ENCODE measurements at places on chromosomes 16 and 17. TPM values are rescaled to one million over a fixed set of nuclear protein-coding genes. Genes with fewer than 3 reads are reported as not detected.

The UMOD gene
- not detected for total RNA-seq

The TNK1 gene
- 37.1 TPM for total RNA-seq

The SCARF1 gene
- total RNA-seq: 7.2 TPM

The ZNF598 gene
- total RNA-seq: 18.0 TPM

The SP2 gene
- 22.8 TPM for total RNA-seq

The PIGQ gene
- total RNA-seq: 14.3 TPM

The DPEP2 gene
- not detected for total RNA-seq

The CD300LB gene
- not detected for total RNA-seq

The TTYH2 gene
- total RNA-seq: 5.1 TPM

The CMTM3 gene
- total RNA-seq: 10.3 TPM

The CD7 gene
- not detected for total RNA-seq

The RPA1 gene
- total RNA-seq: 17.1 TPM

The SLC16A13 gene
- not detected for total RNA-seq

The ASGR2 gene
- total RNA-seq: not detected

The ITGAL gene
- total RNA-seq: 5.8 TPM

The CBFB gene
- 46.2 TPM for total RNA-seq

The FBXO39 gene
- not detected for total RNA-seq

The NAGLU gene
- total RNA-seq: 11.7 TPM

The GSG1L2 gene
- total RNA-seq: not detected

The CSH2 gene
- not detected for total RNA-seq

The SLC52A1 gene
- not detected for total RNA-seq

The EVPL gene
- 1.2 TPM for total RNA-seq

The ITGAD gene
- total RNA-seq: not detected

The CIAO3 gene
- total RNA-seq: 61.7 TPM

The KRT32 gene
- total RNA-seq: not detected

The MEOX1 gene
- not detected for total RNA-seq

The MED31 gene
- total RNA-seq: not detected

The ADAP2 gene
- 8.0 TPM for total RNA-seq

The ACSM2A gene
- not detected for total RNA-seq

The MT2A gene
- 38.8 TPM for total RNA-seq

The OR2C1 gene
- not detected for total RNA-seq

The TEX14 gene
- not detected for total RNA-seq

The GP1BA gene
- not detected for total RNA-seq

The NPTX1 gene
- 5.8 TPM for total RNA-seq

The TP53TG3B gene
- total RNA-seq: not detected

The KARS1 gene
- 97.4 TPM for total RNA-seq

The C16orf46 gene
- total RNA-seq: not detected

The SERPINF2 gene
- total RNA-seq: 0.87 TPM

The SDK2 gene
- 9.6 TPM for total RNA-seq

The SLC16A11 gene
- not detected for total RNA-seq

The LRRC37B gene
- 37.4 TPM for total RNA-seq

The P2RX1 gene
- 3.6 TPM for total RNA-seq

The RASD1 gene
- total RNA-seq: 3.7 TPM

The ABCC3 gene
- total RNA-seq: 1,043 TPM

The SPN gene
- 20.1 TPM for total RNA-seq

The CDH13 gene
- 0.29 TPM for total RNA-seq

The RBFOX1 gene
- 20.9 TPM for total RNA-seq

The PLEKHM1 gene
- total RNA-seq: 38.4 TPM

The MARVELD3 gene
- total RNA-seq: 1.3 TPM

The GNAO1 gene
- total RNA-seq: 3.8 TPM

The SLC5A2 gene
- total RNA-seq: not detected

The AOC3 gene
- total RNA-seq: 67.9 TPM

The ST3GAL2 gene
- 15.8 TPM for total RNA-seq

The EPX gene
- total RNA-seq: not detected

Measured in stomach (tissue), 19 donors.